NCI-H524 treated with DMSO at 0.1 percent for 48 hours (cell line): ENCODE measurements at places on chromosomes 16 and 17.

GRCh38 chr16:11672206-11673090 is 4.2 kb downstream of the SNN start:
- no peak for DNase-seq

DNA sequence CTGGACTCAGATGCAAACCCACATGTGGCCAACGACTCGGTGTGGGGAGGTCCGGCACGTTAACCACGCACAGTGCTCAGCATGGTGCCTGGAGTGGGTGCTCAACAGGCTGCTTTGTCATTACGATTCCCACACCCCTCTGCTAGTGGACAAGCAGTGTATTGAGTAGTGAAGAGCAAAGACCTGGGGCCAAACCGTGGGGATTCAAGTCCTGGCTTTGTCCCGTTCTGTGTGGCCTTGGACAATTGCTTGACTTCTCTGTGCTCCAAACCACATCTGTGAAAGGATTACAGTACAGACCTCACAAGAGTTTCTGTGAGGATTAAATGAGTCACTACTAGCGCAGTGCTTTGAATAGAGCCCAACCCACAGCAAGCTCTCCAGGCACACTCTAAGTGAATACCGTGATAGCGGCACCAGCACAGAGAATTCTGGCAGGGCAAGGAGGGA is 33.8 kb downstream of the TRPV2 start:
- no peak for DNase-seq

DNA sequence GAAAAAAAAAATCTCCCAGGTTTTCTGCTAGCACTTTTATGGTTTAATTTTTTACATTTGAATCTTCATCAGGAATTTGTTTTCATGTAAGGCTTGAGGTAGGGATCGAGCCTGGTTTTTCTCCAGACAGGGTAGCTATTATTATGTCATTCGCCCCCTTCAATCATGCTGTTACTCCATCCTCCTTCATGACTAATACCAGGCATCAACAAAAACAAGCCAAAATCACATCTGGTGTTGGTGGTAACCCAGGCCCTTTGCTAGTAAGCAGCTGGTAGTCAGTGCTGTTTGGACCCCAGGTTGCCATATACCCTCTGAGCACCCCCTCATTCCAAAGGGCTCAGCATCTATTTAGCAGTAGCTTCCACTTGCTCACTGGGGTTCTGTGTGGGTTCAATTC is 29.5 kb downstream of the DRC3 start:
- DNase-seq, result no peak

DNA sequence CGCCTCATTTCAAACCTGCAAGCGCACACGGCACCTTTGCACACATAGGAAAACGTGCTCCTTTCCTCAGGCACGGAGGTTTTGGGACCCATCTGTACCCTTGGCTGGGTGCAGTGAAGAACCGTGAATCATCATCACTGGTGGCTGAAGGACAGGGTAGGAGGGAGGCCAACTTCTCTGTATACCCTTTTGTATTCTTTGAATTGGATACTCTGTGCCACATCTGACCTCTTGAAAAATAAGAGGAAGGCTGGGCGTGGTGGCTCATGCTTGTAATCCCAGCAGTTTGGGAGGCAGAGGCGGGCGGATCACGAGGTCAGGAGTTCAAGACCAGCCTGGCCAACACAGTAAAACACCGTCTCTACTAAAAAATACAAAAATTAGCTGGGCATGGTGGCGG is 11.7 kb downstream of the GPRC5B start:
- DNase-seq, result no peak

DNA sequence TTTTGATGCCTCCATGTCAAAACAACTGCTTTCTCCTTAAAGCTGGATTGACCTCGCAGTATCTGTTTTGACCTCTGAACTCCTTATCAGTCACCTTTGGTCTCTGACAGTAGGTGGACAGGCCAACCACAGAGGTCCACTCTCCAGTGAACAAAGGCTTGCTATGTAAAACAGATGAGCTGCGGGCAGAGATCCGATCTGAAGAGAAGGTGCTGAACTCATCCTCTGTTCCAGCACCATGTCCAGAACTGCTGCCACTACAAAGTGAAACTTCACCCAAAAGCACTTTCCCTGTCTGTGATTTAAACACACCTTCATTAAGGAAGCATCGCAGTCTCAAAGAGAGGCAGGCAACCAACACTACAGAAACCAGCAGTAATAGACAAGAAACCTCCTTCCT is 117.3 kb upstream of the CORO6 start:
- no peak for DNase-seq
